ENCODE measurements at places on chromosomes 16 and 17. TPM values are rescaled to one million over a fixed set of nuclear protein-coding genes. Genes with fewer than 3 reads are reported as not detected.

DNA sequence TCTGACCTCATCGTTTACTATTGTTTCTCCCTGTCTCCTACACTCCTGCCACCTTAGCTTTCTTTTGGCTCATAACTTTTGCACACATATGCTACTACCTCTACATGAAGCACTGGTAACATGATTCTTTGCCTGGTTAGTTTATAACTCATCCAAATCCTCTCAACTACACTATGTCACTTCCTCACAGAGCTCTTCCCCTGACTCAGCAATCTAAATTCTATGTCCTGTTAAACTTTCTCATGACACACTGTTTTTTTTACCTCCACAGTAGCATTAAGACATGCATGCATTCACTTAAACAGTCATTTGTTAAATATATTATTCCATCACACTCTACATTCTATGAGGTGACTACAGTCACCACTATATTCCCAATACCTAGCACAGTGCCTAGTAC lies 19.7 kb downstream of the APPBP2 start:
- DNase-seq = peak; percentile 30

DNA sequence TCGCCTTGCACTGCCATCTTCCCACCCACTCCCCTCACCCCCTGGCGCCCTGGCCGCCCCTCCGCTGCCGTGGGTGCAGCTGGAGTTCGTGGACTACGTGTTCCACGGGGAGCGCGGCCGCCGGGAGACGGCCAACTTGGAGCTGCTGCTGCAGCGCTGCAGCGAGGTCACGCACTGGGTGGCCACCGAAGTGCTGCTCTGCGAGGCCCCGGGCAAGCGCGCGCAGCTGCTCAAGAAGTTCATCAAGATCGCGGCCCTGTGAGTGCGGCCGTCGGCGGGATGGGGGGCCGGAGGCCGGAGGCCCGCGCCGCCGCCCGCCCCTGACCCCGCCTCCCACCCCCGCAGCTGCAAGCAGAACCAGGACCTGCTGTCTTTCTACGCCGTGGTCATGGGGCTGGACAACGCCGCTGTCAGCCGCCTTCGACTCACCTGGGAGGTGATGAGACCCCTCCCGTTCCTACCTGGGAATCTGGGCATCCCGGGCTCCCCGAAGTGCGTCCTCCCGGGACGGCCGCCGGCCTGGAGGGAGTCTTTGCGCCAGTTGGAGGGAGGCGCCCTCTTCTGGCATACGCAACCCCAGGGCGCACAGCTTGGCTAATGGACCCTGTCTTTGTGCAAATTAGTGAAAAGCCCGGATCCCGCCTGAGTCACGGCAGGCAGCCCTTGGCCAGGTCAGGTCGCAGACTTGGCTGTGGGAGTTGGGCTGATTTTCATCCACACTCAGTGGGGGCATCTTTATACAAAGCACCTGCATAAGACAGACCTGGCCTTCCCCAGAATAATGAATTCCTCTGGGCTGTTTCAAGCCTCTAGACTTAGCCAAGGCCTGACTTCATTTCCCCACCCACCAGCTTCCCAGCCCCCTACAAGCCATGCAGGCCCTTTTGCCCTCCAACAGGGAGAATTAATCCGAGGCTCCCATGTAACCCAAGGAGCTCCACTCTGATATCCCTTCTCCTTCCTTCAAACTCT lies 14.3 kb downstream of the RAPGEFL1 start:
- peak; percentile 66 for DNase-seq

- DNase-seq = no peak
Measured at GRCh38 chr17:39548494-39549225, 59.1 kb downstream of the NEUROD2 start.

GRCh38 chr17:80605326-80606066 lies 60.9 kb downstream of the RPTOR start:
- DNase-seq = peak; percentile 92

GRCh38 chr17:69067274-69068047 lies 6.7 kb upstream of the ABCA9 start:
- DNase-seq = no peak

- peak; percentile 35 for DNase-seq
Measured at GRCh38 chr17:67377488-67378453, 690 bp downstream of the PITPNC1 start.

DNA sequence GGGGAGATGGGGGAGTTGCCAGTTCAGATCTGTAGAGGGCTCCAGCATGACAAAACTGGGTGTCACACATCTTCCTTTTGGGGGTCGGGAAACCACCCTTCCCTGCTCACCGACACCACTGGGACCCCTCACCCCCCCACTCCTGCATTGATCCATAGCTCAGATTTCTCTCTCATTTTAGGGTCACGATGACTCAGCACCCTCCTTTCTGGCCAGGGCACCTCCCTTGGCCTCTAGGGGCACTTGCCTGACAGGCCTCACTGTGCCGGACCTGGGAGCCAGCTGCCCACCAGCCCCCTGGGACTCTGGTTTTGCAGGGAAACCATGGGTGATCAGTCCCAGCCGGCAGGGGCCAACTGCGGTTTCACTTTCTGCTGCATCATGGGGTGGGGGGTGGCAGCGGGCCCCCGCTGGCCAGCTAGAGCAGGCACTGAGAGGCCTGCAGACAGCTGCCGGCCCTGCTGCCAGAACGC lies 239.4 kb downstream of the MRTFB start:
- no peak for DNase-seq

GRCh38 chr16:17340804-17341203 lies 130.0 kb downstream of the XYLT1 start:
- DNase-seq = no peak

- peak; percentile 63 for DNase-seq
Measured at GRCh38 chr17:36183001-36183971, 6.8 kb upstream of the TBC1D3B start.

GRCh38 chr17:47955497-47956461 lies 1.9 kb downstream of the PRR15L start:
- peak; percentile 88 for DNase-seq

DNA sequence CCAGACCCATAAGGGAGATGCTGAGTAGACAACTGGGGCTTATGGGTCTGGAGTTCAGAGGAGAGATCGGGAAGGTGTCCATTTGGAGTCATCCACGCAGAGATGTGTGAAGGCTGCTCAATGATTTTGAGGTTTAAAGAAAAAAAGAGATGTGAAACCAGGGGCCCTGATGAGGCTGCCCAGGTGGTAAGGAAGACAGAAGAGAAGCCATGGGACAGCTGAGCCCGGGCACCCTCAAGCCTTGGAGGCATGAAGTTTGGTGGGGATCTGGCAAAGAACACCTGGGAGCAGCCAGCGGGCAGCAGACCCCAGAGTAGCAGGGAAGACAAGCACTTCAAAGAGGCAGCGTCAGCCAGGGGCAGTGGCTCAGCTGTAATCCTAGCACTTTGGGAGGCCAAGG lies 20.8 kb upstream of the MYO15B start:
- no peak for DNase-seq

DNA sequence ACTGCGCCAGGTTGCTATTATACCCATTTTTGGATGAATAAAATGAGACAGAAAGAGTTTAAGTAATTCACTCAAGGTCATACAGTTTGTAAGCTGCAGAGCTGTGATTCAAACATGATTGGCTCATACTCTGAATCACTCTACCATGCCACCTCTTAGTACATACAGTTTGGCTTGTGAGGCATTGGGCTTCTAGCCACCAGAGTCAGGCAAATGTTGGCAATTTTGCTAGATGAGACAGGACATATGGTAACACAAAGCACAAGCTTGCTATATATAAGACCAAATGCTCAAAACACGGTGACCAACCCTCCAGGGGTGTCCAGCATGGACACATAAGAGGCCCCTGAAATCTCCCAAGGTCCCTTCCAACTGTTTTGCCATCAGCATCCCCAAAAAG lies 236.0 kb upstream of the IRX5 start:
- DNase-seq = peak; percentile 9

DNA sequence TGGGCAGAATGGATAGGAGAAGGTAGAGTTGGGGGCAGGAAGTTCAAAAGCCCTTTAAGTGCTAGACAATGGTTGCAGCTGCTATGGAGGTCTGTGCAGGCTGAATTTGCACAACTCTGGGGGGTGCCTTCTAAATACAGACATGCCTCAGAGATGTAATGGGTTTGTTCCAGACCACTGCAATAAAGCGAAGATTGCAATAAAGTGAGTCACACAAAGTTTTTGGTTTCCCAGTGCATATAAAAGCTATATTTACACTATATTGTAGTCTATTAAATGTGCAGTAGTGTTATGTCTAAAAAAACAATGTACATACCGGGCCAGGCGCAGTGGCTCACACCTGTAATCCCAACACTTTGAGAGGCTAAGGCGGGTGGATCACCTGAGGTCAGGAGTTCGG lies 60.5 kb upstream of the MYOCD start:
- no peak for DNase-seq

DNA sequence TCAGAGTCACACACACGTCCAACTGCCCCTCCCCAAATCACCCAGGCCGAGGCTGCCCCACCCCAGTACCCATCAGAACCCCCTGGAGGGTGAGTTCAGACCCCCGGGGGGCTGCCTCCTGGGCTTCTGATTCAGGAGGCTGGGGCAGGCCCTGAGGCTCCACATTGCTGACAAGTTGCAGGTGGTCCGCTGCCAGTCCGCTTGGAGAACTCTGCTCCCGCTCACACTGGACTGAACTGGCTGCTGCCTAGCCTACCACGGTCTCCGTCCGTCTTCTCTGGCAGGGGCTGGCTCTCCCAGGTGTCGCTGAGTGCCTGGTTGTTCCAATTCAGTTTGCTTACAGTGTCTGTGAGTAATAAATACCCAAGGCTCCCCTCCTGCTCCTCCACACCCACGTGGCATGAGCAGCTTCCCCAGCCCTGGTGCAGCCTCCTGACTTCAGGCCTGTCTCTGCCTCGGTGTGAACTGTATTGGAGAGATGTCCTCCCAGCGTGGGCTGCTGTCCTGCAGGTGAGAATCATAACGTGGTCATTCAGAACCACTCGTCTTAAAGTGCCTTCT lies 163.4 kb downstream of the LAT start:
- DNase-seq = no peak

DNA sequence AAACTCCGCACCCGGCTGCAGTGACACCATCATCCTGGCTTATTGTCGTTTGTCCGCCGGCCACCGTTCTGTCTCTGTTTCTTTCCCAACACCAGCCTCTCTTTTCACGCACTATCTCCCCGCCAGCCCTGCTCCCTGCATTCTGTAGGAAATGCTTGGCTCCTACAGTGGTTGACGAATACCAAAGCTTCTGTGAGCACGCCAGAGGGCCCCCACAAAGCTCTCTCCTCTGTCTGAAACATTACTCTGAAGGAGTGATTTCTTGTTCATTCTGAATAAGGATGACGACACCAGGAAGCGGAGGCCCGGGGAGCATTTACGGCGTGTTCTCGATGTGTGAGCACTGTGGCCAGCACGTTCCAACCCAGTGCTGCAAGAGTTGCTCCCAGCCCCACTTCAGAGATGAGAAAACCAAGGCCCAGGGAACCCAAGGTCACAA lies 58.8 kb downstream of the ADCY9 start:
- DNase-seq = no peak

DNA sequence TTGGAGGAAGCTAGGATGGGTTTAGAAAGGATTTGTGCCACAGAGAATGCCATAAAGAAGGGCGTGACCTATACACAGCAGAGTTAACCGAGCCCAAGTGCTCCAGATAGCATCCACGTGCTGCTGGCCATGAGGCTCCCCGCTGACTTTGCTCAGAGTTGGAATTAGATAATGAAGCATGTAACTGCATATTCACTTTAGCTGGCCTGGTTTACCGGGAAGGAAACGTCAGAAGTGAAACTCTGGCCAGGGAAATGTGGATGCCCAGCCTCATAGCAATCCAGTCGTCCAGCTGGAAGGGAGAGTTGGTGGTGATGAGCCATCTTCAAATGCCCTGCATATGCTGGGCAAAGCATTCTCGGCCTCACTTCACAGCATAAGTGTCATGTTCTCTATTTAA lies 6.1 kb downstream of the KRT35 start:
- no peak for DNase-seq

GRCh38 chr16:25109643-25110042 lies 1.9 kb upstream of the LCMT1 start:
- peak; percentile 93 for DNase-seq

DNA sequence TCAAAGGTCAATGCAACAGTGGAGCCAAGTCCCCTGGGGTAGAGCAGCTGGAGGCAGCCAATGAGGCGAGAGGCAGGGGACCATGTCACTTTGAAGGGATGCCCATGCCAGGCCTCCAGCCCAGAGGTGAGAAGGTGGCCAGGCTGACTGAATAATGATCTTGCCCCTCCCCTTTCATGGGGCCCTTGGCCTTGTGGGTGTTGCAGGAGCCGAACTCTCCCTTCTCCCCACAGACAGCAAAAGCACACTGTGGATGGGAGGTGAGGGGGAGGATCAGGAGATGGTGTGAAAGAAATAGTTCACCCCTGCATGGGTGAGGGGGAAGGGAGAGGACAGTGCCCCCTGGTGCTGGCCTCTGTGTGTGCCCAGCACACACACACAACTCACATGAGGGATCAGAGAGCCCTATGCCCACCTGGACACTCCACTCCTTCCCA lies 15.8 kb upstream of the TBX21 start:
- no peak for DNase-seq

DNA sequence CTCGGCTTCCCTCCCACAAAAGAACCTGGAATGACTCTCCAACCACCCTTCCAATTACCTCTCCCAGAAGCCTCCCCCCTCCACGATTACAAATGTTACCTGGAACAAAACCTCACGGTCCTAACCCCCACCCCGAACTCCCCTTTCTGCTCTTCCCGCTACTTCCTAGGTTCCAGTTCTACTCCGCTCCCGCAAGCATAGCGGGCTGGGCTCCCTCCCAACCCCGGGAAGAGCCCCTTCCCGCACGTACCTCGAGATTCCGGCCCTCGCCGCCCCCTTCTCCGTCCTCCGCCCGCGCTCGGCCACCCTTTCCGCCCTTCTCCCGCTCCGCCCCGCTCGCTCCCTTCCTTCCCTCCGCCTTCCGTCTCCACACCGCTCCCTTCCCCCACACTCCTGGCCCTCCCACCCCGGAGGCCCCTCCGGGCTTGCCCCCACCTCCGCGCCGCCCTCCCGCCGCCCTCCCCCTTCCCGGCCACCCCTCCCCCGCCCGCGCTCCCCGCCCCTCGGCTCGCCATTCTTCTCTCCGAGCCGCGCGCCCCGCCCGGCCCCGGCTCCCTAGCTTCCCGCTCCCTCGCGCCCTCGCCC lies 457 bp downstream of the CHTF8 start:
- DNase-seq = peak; percentile 71

Gene SEPTIN12
- total RNA-seq = not detected

Gene BTBD17
- total RNA-seq = not detected

Gene C17orf113
- total RNA-seq = 0.81 TPM

Gene VAT1L
- 1.1 TPM for total RNA-seq

Gene SCN4A
- total RNA-seq = 0.05 TPM

Gene SIRT7
- 44.8 TPM for total RNA-seq

Gene SBK1
- 0.14 TPM for total RNA-seq

Gene CACNG4
- total RNA-seq = not detected

Gene TPSD1
- total RNA-seq = not detected

Gene BRIP1
- total RNA-seq = 3.4 TPM

Gene CCDC144A
- 7.2 TPM for total RNA-seq
